ENCODE measurements at places on chromosomes 3 and 15. TPM values are rescaled to one million over a fixed set of nuclear protein-coding genes. Genes with fewer than 3 reads are reported as not detected.

ZCWPW2 gene
- total RNA-seq, result not detected

IMPDH2 gene
- total RNA-seq, result 161 TPM

DLEC1 gene
- 0.05 TPM for total RNA-seq

PLA2G4B gene
- 0.78 TPM for total RNA-seq

LMCD1 gene
- 84.7 TPM for total RNA-seq

MEF2A gene
- total RNA-seq, result 15.9 TPM

IVD gene
- 10.7 TPM for total RNA-seq

GOLGA8O gene
- total RNA-seq, result 0.35 TPM

SEMA3B gene
- total RNA-seq, result 8.8 TPM

SKOR1 gene
- 0.05 TPM for total RNA-seq

SLC24A5 gene
- not detected for total RNA-seq

BMF gene
- total RNA-seq, result 1.4 TPM

GOLGA6A gene
- total RNA-seq, result 0.07 TPM

AHSG gene
- 0.11 TPM for total RNA-seq

SLC9C1 gene
- total RNA-seq, result not detected

TEX9 gene
- 4.7 TPM for total RNA-seq

CFAP161 gene
- total RNA-seq, result not detected

IP6K1 gene
- total RNA-seq, result 21.8 TPM

LRRC57 gene
- 13.0 TPM for total RNA-seq

OR4F6 gene
- total RNA-seq, result not detected

SLC22A14 gene
- 0.07 TPM for total RNA-seq

SPTSSB gene
- total RNA-seq, result not detected

GOLGA6B gene
- not detected for total RNA-seq

PATL2 gene
- total RNA-seq, result not detected

CIB1 gene
- total RNA-seq, result 206 TPM

CCR5 gene
- not detected for total RNA-seq

FBXO22 gene
- total RNA-seq, result 80.3 TPM

SNX22 gene
- 0.81 TPM for total RNA-seq

DUOX1 gene
- total RNA-seq, result not detected

ZWILCH gene
- total RNA-seq, result 31.5 TPM

ROPN1B gene
- total RNA-seq, result not detected

KIF15 gene
- total RNA-seq, result 8.1 TPM

ARF4 gene
- total RNA-seq, result 165 TPM

FETUB gene
- total RNA-seq, result 0.10 TPM

SPRED1 gene
- 6.3 TPM for total RNA-seq

KY gene
- total RNA-seq, result 0.08 TPM

EPHB1 gene
- total RNA-seq, result 0.23 TPM

GP9 gene
- not detected for total RNA-seq

CASR gene
- not detected for total RNA-seq

GABRR3 gene
- not detected for total RNA-seq

DOCK3 gene
- 0.44 TPM for total RNA-seq

CCDC54 gene
- total RNA-seq, result not detected

SRGAP3 gene
- 0.79 TPM for total RNA-seq

A4GNT gene
- not detected for total RNA-seq

ATP2B2 gene
- 0.09 TPM for total RNA-seq

NDN gene
- total RNA-seq, result not detected

CNTN3 gene
- not detected for total RNA-seq

DPPA2 gene
- total RNA-seq, result not detected

TOP2B gene
- 60.9 TPM for total RNA-seq

SCAANT1 gene
- total RNA-seq, result not detected

PLSCR2 gene
- not detected for total RNA-seq

ERC2 gene
- not detected for total RNA-seq
